ENCODE measurements at places on chromosomes 13 and 19. TPM values are rescaled to one million over a fixed set of nuclear protein-coding genes. Genes with fewer than 3 reads are reported as not detected.

DNA sequence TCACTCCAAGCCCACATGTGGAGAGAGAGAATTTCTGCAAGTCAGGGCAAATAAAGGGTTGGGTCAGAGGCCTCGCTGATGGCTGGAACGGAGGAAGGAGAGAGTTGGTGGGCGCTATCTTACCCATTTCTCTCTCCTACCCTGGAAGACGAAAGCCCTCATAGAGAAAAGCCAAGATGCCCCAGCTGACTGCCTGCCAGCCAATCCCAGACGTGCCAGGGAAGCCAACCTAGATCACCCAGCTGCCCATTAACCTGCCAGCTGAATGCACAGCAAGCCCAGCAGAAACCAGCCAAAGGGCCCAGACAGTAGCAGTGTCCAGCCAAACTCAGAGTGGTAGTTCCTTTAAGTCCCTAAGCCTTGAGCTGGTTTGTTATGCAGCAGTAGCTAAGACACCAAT is 167.0 kb upstream of the ZNF507 start:
- DNase-seq = no peak

CEACAM8 gene
- total RNA-seq = not detected

ISYNA1 gene
- total RNA-seq = 0.45 TPM

SLC25A41 gene
- total RNA-seq = not detected

ZNF234 gene
- total RNA-seq = 4.2 TPM

GRCh38 chr13:104206450-104207044 is 1140.3 kb upstream of the SLC10A2 start:
- DNase-seq = no peak

- DNase-seq = peak; percentile 48
Observed at GRCh38 chr19:44951179-44952159, 3.7 kb upstream of the CLPTM1 start.

DNA sequence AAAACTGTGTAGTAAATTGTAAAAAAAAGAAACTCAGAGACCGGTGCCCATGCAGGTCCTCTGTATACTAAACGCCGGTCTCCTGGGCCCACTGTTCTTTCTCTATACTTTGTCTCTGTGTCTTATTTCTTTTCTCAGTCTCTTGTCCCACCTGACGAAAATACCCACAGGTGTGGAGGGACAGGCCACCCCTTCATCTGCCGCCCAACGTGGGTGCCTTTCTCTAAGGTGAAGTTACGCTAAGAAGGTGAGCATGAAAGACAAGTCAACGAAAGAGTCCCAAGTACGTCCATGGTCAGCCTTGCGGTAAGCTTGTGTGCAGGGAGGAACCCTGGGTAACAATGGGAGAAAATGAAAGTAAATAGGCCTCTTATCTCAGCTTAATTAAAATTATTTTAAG is 48.0 kb upstream of the WASF3 start:
- no peak for DNase-seq

GRCh38 chr13:105961438-105961837 is 574.0 kb downstream of the EFNB2 start:
- no peak for DNase-seq

All from H4 (cell line).